Mammary epithelial cell (primary cell): ENCODE measurements at places on chromosomes 4 and X. TPM values are rescaled to one million over a fixed set of nuclear protein-coding genes. Genes with fewer than 3 reads are reported as not detected.

The LRCH2 gene
- total RNA-seq: not detected in 2 replicates

The AGTR2 gene
- total RNA-seq: not detected in 2 replicates

The CT45A1 gene
- not detected for total RNA-seq

- no peak for DNase-seq
Observed at GRCh38 chr4:172919269-172919668, 249.3 kb upstream of the GALNT7 start.

DNA sequence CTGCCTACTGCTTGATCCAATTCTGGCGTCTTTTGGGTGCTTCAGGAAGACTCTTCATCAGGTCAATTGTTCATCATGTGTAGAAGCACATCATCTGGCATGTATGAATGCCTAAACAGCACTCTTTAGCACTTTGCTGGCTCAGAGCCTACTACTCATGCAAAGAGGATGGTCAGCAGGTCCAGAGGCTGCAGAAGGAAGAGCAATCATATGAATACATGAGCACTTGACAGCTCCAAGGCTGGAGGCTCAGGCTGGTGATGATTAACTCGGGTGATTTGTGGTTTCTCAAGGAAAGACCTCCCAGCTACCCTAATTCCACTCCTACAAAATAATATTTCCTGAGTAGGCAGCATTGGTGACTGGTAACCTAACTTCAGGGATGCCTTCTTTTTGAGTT lies 103.8 kb upstream of the CXCL13 start:
- no peak for DNase-seq

GRCh38 chrX:42519666-42520231 lies 258.2 kb downstream of the PPP1R2C start:
- DNase-seq: peak; percentile 51

GRCh38 chr4:83297548-83298260 lies 13.1 kb upstream of the COQ2 start:
- no peak for DNase-seq
